HT-29 (cell line): ENCODE measurements at places on chromosomes 16 and 17.
A peak's percentile ranks its signal among the peaks of the same experiment; 100 is the strongest.

GRCh38 chr17:77534137-77534536 lies 393.4 kb downstream of the SEC14L1 start:
- DNase-seq = no peak

DNA sequence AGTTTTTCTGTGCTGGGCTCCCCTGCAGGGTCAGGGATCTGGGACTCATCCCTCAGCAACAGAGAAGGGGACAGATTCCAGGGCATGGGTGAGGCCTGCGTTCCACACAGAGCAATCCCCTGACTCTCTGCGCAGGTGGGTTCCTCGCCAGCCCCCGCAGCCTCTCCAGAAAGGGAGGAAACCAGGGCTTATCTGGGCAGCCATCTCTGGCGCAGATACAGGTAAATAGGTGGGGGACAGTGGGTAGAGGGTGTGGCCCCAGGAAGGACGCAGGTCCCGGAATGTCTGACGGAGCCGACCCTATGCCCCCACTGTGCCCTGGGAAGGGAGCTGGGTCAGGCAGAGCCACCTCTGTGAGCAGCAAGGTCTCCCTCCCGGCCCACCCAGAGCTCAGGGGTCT lies 23.2 kb downstream of the PIEZO1 start:
- peak; percentile 45 for DNase-seq

DNA sequence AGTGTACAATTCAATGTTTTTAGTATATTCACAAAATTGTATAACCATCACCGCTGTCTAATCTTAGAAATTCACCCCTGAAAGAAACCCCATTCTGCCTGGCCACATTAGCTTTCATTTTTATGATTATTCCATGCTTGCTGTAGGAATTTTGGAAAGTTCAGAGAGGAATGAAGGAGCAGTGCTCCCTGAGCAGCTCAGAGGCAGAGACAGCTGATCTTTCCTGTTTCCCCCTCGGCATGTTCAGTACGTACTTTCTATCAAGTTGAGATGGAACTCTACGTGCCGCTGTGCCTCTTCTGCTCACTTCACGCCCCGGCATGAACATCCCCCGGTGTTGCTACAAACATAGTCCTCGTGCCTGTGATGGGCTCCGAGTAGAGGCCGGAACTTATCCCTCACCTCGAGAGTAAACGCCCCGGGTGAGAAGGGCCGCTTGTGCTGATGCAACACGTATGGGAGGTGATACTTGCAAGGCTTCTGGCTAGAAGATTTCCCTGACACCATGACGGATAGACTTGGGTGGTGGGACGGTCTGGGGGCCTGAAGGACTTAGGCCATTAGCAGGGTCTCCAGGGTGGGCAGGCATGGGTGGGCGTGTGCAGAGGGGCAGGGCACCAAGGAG lies 79.2 kb upstream of the CIBAR2 start:
- no peak for DNase-seq

DNA sequence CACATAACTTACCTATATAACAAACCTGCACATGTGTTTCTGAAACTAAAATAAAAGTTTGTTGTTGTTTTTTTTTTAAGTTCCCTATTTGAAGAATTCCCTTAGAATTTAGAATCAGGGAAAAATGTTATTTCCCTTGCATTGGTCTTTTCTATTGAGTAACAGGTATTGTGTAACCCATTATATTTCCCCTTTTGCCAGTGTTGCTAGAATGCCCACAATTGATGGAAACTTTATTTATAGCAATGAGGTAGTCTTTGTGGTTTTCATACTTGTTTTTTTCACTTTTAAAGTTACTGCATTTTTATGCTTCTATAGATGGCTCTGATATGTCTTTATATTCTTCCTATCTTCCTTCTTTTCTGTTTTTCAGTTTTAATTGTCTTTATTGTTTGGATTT lies 3.9 kb downstream of the NLRP1 start:
- no peak for DNase-seq

DNA sequence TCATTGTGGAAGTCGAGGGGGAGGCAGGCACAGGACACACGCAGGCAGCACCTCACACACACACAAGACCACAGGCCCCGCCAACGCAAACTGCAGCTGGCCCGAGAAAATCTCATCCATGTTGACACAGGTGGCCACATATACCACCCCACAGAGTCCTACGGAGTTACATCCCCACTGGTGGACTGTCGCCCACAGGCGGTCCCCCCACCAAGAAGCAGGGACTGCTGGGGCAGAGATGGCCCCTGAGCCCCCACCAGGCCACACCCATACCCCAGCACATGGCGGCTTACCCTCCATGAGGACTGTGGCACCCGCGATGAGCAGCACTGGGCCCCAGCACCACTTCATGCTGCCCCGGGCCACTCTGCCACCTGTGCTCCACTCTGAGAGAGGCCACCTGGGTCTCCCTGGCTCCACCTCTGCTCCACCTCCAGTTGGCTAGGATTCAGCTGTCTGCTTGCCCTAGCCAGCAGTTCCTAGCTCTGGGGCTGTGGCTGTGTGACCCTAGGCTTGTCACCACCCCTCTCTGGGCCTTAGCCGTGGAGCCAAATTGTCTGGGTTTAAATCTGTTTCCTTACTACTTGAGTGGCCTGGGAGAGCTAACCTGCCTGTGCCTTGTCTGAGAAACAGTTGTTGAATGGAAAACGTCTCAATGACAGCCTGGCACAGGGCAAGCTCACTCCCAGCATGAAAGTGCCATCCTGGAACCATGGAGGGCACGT lies at the start of gene PRSS53:
Gene PRSS53, minus strand, starts transcription at position 485 of the 725 bp plus-strand sequence. Its CDS starts 134 bp downstream, at position 351.
- no peak for DNase-seq
